HepG2 (cell line): ENCODE measurements at places on chromosomes 4 and X.

GRCh38 chrX:102957751-102958150, 20.7 kb downstream of the RAB40AL start:
- H3K27me3 ChIP-seq, result no peaks in the 10 kb centered on the region
- no peaks in the 10 kb centered on the region for H3K4me1 ChIP-seq
- DNase-seq, result no peak

GRCh38 chr4:119151161-119151560, 15.5 kb downstream of the MYOZ2 start:
- H3K4me3 ChIP-seq, result no peak overlapping the region
- H3K36me3 ChIP-seq, result no peaks in the 10 kb centered on the region
- no peaks in the 10 kb centered on the region for H3K4me1 ChIP-seq
- no peaks in the 10 kb centered on the region for H3K27me3 ChIP-seq

GRCh38 chr4:173699841-173700475, 169.9 kb upstream of the HAND2 start:
- no peaks in the 10 kb centered on the region for H3K27me3 ChIP-seq
- no peak overlapping the region for H3K27ac ChIP-seq

- no peak for DNase-seq
- H3K27ac ChIP-seq, result no peak overlapping the region
- H3K27me3 ChIP-seq, result no peaks in the 10 kb centered on the region
Observed at GRCh38 chr4:70603856-70604255, 11.8 kb downstream of the AMBN start.

DNA sequence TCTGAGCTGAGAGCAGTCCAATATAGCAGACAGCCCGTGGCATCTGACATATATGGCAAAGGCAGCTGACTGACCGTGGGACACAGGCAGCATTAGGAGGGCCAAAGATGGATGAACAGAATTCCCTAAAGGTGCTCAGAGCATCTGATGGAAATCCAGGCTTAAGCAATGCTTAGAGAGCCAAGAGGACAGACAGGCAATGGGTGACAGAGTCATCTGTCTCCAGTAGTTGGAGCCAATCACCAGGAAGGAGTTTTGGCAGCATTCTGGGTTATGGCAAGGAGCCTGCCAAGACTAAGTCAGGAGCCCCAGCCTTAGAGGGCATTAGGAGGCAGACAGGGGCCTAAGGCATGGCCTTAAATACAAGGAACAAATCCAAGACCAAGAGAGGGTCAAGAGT, 153.3 kb upstream of the USP9X start:
- DNase-seq, result no peak
- H3K27ac ChIP-seq, result no peak overlapping the region
- H3K27me3 ChIP-seq, result no peaks in the 10 kb centered on the region
- H3K4me1 ChIP-seq, result peaks cover 7% of the 10 kb centered on the region; the same call in 1 of the 2 replicates

DNA sequence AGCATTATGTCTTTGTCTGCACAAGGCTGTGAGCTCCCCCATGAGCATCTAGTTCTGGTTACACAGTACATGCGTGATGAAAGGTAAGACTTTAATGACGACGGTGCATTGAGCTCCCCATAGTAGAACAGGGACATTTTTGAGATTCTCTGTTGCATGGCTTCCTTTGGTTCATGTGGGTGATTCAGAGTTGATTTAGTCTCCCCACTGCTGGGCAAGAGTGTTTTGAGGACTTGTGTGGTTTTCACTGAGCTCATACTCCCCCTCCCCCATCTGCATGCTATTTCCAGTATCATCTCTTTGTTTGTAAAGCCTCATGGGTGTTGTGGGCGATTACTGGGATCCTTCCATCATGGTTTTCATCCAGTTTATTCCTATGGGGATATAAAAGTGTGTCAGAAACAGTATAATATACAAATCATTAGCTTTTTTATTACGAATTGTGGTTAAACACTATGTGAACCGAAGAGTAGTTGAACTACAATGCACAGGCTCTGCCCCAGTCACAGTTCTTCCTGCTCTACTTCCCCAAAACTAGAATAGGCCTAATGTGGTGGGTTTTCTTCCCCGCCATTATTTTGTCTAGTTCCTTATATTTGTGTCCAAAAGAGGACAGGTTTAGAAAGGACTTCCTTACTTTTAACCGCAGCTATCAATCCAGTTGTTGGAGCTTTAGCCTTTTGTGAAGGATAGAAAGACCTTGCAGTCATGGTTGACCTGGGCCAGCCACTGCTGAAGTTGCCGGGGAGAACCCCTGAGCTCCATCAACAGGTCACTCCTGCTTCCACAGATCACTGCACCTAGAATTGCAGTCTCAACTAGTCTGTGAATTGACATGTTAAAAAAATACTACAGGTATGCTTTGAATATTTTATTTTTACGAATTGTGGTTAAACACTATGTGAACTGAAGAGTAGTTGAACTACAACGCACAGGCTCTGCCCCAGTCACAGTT, 30.4 kb downstream of the KIT start:
- no peak for DNase-seq
- no peaks in the 10 kb centered on the region for H3K4me1 ChIP-seq
- H3K4me3 ChIP-seq, result no peak overlapping the region
- H3K27me3 ChIP-seq, result no peaks in the 10 kb centered on the region

DNA sequence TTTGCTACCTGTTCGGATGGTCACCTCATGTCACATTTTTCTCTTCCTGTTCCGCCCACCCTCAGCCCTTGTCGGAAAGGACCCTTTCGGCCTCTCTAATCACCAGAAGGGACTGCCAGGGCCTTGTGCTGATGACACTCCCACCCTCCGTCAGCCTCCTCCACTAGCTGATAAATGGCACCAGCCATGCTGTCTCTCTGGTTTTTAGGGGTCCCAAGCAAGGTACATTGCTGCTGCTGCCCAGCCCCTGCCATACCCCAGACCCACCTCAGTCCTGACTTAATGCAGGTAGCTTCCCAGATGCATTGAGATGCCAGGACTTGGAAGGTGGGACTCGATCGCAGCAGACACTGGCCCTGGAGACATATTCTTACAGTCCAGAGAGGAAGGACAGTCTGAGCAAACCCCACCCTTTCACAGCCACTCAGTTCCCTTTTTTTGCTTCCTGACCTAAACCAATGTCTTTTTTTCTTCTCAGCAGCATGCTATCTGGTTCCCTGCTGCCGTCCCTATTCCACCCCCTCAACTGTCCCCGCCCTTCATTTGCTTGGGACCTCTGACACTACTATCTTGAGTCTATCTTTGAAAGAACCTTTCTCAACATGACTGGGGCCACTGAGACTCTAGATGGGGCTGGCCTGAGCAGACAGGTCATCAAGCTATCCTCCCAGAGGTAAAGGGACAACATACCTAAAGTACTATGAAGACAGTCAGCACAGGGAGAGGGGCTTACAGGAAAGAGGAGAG, at the start of gene BTK:
BTK (minus strand) TSS at position 397 of the 747 bp plus-strand sequence. CDS start 10,907 bp downstream, outside the sequence.
- H3K36me3 ChIP-seq, result no peaks in the 10 kb centered on the region
- no peak for DNase-seq
- no peaks in the 10 kb centered on the region for H3K4me1 ChIP-seq
- no peaks in the 10 kb centered on the region for H3K27me3 ChIP-seq
- no peak within 1 kb of the TSS for H3K27ac ChIP-seq
- H3K4me3 ChIP-seq, result no peak within 1 kb of the TSS

DNA sequence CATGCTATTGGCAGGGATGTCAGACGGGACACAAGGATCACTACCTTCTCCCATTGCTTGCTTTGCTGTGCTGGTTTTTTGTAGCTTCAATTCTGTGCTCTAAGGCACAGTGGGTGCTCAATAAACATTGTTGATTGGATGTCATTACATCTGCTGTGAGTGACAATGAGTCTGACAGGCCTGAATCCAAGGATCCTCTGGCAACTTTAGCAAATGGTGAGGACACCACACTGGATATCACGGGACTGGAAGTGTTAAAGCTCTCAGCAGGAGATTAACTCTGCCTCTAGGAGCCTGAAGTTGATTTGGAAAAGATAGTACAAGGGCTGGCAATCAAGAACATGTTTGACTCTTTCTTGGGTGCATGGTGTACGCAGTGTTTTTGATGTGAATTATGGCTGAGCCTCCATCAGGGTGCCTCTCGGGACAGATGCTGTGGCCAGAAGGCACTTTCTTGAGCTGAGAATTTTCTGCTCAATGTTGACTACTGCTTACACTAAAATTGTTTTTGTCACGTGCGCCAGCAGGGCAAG, 217.9 kb downstream of the ARAP2 start:
- H3K27me3 ChIP-seq, result no peaks in the 10 kb centered on the region
- no peak overlapping the region for H3K4me3 ChIP-seq
- H3K36me3 ChIP-seq, result no peaks in the 10 kb centered on the region
- DNase-seq, result no peak
